ENCODE measurements at places on chromosomes 4 and X.

DNA sequence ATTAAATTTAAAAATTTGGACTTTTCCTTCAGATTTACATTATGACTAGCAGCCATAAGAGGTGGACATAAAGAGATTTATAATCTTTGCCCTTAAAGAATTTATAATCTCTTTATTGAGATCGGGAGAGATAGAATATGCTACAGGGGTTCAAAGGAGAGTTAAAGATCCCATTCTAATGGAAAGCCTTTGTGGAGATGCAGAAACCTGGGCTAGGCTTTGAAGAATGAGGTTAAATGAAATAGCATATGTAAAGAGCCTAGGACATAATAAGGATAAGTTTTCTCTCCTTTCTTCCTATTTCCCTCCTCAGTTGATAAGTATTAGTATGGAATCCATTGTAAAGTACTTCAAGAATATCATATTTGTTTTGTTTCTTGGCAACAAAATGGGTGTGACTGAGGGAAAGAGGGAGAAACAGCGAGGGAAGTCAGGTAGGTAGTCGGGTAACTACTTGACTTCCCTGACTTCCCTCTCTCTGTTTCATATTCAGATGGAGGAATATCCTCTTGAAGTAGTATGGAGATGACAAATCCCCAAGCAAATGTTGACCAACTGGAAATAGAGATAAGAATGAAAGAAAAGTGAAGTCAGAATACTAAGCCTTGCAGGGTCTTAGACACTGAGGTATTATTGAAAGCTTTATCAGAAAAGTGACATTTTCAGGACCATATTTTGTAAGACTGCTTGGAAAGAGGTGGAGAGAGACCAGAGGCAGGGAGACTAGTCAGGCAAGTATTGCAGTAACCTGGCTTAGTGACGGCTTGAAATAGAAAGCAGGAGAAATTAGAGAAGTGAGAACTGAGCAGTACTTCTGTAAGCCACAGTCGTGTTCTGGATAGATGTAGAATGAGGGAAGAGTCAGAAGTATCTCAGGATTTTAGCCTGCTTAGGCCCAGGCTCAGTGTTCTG is 82.9 kb downstream of the PDLIM5 start:
- DNase-seq, result no peak

- peak; percentile 65 for DNase-seq
Observed at GRCh38 chrX:129779747-129780146, at the start of gene SASH3. TSS of gene SASH3 (plus strand) at chrX:129779949. CDS start at chrX:129780098, 149 bp downstream.

GRCh38 chrX:103828529-103828928 is 3.5 kb downstream of the RAB9B start:
- no peak for DNase-seq

DNA sequence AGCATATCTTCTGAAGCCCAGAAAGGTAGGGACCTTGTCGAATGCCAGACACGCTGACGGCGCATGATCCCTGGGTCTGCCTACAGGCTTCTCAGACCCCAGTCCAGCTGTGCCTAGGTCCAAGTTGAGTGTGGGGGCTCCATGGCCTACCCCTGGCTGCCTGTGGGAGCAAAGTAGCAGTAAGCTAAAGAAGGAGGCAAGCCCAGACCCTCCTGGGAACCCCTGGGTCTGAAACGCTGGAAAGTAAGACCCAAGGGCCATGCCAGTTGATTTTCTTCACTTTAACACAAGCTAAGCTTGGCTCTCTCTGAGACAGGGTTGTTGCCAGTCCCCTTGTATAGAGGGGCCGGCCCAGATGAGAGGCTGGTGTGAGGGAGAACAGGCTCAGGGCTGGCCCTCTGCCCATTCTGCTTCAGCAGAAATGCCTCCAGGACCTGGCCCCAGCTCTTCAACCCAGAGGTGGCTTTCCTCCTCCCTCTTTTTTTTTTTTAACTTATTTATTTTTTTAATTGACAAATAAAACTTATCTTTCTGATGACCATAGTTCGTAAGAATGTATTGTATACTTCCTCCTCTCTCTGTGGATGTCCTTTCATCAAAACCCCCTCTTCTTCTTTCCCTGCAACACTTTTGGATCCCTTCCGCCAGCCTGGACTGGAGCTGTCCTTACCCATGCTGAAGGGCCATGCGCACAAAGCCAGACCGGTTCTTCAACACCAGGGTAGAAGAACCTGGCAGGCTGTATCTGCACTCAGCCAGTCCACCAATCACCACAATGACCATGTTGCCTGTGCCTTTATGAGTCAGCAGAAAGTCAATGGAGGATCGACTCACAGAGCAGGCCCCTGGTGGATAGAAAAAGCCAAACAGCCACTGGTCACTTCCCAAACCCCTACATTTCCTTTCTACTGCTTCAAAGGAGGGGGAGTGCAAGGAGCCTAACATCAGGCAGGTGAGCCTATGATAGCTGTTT is 7.1 kb downstream of the AWAT2 start:
- no peak for DNase-seq

DNA sequence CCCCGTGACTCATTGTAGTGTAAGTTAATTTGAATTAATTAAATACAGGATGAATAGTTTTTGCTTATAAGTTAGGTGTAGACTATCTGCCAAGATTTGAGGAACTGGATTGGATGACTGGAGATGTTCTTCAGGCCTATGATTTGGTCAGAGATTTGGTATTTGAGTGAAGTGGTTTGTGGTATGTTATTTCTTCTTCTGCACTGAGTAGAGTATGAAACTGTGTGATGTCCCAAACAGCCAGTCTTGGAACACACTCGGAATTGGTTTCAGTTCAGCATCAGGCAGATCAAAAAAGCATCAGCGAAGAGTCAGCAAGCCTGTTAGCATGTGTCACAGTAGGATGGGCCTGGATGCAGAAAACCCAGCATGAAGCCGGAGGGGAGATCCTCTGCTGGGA is 294.1 kb downstream of the ARHGAP10 start:
- no peak for DNase-seq

GRCh38 chrX:49269767-49270248 is at the start of gene PPP1R3F:
TSS of gene PPP1R3F (plus strand) at chrX:49269793. CDS start at chrX:49269870, 77 bp downstream.
- DNase-seq, result no peak

- DNase-seq, result no peak
Observed at GRCh38 chr4:25816591-25817058, 46.2 kb downstream of the SEL1L3 start.

- DNase-seq, result no peak
Observed at GRCh38 chr4:142535009-142535408, 311.1 kb downstream of the INPP4B start.

All from CD4-positive, alpha-beta T cell (primary cell).